ENCODE measurements at places on chromosomes 7 and 10. TPM values are rescaled to one million over a fixed set of nuclear protein-coding genes. Genes with fewer than 3 reads are reported as not detected.
A peak's percentile ranks its signal among the peaks of the same experiment; 100 is the strongest.

DNA sequence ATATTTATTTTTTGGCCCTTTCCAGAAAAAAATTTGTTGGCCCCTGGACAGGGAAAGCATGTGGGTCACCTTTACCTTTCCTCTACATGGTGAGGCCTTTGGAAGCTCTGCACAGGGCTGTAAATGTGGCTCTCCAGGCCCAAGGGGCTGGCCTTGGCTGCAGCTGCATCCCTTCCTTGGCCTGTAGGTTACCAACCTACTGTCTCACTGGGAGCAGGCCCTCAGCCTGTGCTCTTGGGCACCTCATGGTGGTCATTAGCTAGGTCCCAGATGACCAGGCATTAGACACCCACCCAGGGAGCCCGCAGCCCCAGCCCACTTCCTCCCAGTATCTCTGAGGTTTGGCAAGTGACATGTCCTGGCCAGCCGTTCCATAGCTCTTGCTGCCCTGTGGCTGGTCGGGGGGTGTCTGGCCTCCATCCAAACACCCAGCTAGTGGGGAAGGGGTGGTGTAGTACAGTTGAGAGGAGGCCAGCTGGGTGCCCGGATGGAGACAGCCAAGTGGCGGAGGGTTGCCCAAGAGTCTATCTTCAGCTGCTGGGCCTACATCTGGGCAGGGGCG is 7.1 kb upstream of the CPA5 start:
- H3K27ac ChIP-seq: no peak overlapping the region
- no peaks in the 10 kb centered on the region for H3K27me3 ChIP-seq
- no peak overlapping the region for H3K4me3 ChIP-seq
- no peaks in the 10 kb centered on the region for H3K4me1 ChIP-seq

- no peaks in the 10 kb centered on the region for H3K36me3 ChIP-seq
- H3K4me3 ChIP-seq: no peak overlapping the region
- H3K4me1 ChIP-seq: peaks cover 55% of the 10 kb centered on the region
- no peaks in the 10 kb centered on the region for H3K27me3 ChIP-seq
- no peak for DNase-seq
Observed at GRCh38 chr10:122492999-122493481, 31.7 kb downstream of the HTRA1 start.

- no peaks in the 10 kb centered on the region for H3K27me3 ChIP-seq
- no peak overlapping the region for H3K4me3 ChIP-seq
- no peaks in the 10 kb centered on the region for H3K36me3 ChIP-seq
- no peaks in the 10 kb centered on the region for H3K4me1 ChIP-seq
Observed at GRCh38 chr10:25388188-25388861, 213.5 kb downstream of the GPR158 start.

The CRPPA gene
- total RNA-seq: 2.2 TPM

The MET gene
- 17.5 TPM for total RNA-seq

The EFCAB10 gene
- not detected for total RNA-seq

The SPDYE8 gene
- not detected for total RNA-seq

DNA sequence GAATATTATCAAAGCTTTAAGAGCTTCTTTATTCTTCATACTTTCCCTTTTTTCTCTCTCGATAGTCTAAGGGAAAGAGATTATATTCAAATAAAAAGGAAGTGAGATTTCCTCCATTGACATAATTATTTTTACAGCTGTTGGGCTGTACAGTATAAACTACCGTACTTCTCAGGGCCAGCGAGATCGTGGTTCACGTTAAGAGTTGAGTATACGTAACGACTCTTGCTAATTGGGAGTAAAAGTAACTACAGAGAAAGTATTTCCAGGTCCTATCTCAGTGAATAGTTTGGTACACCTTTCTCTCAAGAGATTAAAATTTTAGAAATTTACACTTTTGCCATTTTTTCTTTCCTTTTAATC is 57.8 kb downstream of the INPP5F start:
- no peaks in the 10 kb centered on the region for H3K36me3 ChIP-seq
- H3K4me1 ChIP-seq: no peaks in the 10 kb centered on the region
- no peak for DNase-seq
- no peak overlapping the region for H3K27ac ChIP-seq

GRCh38 chr7:37945336-37945735 is 24.9 kb downstream of the EPDR1 start:
- H3K4me3 ChIP-seq: no peak overlapping the region
- no peaks in the 10 kb centered on the region for H3K27me3 ChIP-seq
- H3K36me3 ChIP-seq: no peaks in the 10 kb centered on the region
- H3K4me1 ChIP-seq: peaks cover 28% of the 10 kb centered on the region

- DNase-seq: no peak
- H3K27ac ChIP-seq: no peak overlapping the region
- no peak overlapping the region for H3K4me3 ChIP-seq
- H3K36me3 ChIP-seq: no peaks in the 10 kb centered on the region
- H3K4me1 ChIP-seq: no peaks in the 10 kb centered on the region
Observed at GRCh38 chr10:73968098-73968521, 29.8 kb upstream of the VCL start.

The ERVW-1 gene
- total RNA-seq: not detected

The FGF8 gene
- total RNA-seq: not detected

The PDE6C gene
- total RNA-seq: not detected

The FXYD4 gene
- total RNA-seq: not detected

GRCh38 chr7:8177109-8177933 is 84.6 kb downstream of the ICA1 start:
- no peaks in the 10 kb centered on the region for H3K36me3 ChIP-seq
- no peaks in the 10 kb centered on the region for H3K27me3 ChIP-seq
- H3K4me1 ChIP-seq: no peaks in the 10 kb centered on the region
- DNase-seq: no peak
- no peak overlapping the region for H3K4me3 ChIP-seq

DNA sequence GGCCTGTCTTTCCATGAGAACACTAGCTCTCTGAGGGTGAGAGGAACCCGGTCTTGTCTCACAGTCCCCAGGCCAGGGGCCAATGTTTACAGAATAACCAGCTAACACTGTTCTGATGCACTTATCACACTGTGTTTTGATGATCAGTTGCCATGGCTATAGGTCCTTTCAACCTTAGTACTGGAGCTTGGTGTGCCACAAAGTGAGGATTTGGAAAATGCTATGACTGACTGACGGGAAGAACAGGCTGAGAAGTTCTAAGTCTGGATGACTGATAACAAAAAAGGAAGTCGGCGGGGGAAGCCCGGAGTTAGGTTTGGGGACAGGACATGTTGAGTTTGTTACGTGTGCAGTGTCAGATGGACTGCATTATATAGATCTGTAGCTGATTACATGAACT is 141.8 kb downstream of the CTTNBP2 start:
- H3K4me3 ChIP-seq: no peak overlapping the region
- peaks cover 10% of the 10 kb centered on the region for H3K36me3 ChIP-seq
- no peaks in the 10 kb centered on the region for H3K4me1 ChIP-seq
- no peaks in the 10 kb centered on the region for H3K27me3 ChIP-seq
- peak overlapping the region; percentile 47 for H3K27ac ChIP-seq

The SMO gene
- total RNA-seq: 9.9 TPM

GRCh38 chr10:61973906-61974305 is 72.4 kb downstream of the ARID5B start:
- no peaks in the 10 kb centered on the region for H3K27me3 ChIP-seq
- no peak overlapping the region for H3K4me3 ChIP-seq
- peaks cover 46% of the 10 kb centered on the region for H3K4me1 ChIP-seq
- H3K27ac ChIP-seq: peak overlapping the region; percentile 51
- DNase-seq: no peak
